NCI-H1694 (cell line): ENCODE measurements at places on chromosomes 1 and 21.
A peak's percentile ranks its signal among the peaks of the same experiment; 100 is the strongest.

GRCh38 chr1:25088946-25089345, 143.4 kb downstream of the SYF2 start:
- DNase-seq, result no peak

DNA sequence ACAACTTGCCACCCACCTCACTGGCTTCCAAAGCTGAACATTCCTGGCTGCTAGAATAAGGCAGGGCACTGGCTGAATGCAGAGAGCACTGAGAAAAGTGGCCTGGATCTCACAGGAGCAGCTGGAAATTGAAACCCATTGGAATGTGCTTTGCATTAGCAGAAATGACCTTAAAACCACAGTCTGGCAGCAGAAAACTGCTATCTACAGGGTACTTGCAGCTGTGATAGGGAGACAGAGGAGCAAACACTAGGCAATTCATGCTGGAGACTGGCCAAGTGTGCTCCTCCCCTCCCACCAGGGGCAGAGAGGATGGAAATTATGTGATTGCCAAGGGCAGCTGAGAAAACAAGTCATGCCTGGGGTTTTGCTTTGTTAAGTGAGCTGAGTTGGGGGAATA, 47.2 kb downstream of the HSD3B1 start:
- no peak for DNase-seq

DNA sequence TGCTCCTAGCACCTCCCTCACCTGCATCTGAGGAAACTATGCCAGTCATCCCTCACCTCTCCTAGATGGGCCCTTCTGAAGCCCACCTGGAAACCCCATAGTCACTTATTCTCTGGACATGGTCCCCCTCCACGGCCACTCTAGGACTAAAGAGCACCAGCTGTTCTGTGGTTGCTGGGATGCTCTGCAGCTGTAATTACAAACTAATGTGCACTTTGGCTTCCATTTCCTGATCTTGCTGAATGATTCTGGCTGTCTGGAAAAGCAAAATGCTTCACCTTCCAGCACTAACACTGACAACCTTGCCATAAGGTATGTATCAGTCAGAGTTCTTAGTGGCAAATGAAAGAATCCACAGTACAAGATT, 48.7 kb upstream of the PSEN2 start:
- no peak for DNase-seq

DNA sequence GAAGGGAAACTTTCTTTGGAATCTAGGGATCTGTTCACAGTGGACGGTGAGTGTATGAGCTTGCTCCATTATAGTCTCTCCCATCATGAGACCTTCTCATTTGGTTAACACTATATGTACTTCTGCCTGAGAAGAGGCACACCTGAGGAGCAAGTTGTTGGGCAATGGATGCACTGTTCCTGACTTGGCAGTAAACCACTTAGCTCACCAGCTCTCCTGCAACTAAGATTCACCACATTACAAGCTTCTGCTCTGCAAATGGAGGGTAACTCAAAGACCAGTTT, 10.2 kb downstream of the MACF1 start:
- DNase-seq, result no peak

DNA sequence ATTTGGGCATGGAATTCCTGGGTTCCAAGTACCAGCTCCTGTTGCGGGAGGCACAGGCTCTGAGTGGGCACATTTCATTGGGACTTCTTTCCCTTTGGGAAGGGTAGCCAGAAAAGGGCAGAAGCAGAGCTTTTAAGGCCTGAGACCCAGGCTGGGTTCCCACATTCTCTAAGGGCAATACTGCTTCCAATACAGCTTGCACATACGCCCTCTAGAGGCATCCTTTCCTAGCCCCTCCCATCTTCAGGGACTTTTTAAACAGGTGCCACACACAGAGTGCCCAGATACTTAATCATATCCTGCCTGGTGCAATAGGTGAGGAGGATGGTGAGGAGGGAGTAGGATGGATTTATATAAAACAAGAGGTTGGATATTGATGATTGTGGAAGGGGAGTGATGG, 5.7 kb downstream of the GPR88 start:
- DNase-seq, result no peak

DNA sequence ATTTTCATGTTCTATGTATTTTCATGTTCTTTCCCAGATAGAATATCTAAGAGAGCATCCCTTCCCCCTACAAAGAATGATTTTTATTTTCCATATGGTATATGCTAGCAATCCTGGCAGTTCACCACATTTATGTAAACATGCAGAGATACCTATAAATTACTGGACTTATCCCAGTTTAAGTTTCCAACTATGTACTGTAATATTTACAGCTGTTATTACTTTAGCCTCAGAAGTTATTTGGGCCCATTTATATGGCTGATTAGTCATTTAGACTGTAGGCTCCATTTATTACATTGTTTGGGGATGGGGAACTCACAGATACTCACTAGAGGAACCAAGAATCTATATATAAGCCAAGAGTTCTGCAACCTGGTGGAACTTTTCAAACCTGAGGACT, 84.8 kb upstream of the WARS2 start:
- no peak for DNase-seq

DNA sequence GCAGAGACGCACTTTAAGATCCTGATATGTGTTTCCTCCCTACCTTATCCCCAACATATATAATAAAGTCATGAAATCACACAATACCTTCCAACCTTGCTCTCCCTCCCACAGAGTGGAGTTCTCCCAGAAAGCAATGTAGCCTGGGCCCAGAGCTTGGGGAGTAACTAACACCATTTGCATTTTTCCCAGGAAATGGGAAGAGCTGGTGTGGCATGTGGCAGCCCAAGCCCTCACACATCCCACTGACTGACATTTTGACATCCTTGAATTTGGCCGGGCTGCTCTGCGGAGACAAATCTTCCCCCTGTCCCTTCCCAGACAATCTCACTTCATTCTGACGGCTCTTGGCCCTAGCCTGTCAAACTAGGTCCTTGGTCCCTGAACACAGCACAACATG, 37.0 kb upstream of the ATP2B4 start:
- DNase-seq, result no peak

GRCh38 chr21:45376459-45377324, 28.3 kb upstream of the COL18A1 start:
- no peak for DNase-seq

DNA sequence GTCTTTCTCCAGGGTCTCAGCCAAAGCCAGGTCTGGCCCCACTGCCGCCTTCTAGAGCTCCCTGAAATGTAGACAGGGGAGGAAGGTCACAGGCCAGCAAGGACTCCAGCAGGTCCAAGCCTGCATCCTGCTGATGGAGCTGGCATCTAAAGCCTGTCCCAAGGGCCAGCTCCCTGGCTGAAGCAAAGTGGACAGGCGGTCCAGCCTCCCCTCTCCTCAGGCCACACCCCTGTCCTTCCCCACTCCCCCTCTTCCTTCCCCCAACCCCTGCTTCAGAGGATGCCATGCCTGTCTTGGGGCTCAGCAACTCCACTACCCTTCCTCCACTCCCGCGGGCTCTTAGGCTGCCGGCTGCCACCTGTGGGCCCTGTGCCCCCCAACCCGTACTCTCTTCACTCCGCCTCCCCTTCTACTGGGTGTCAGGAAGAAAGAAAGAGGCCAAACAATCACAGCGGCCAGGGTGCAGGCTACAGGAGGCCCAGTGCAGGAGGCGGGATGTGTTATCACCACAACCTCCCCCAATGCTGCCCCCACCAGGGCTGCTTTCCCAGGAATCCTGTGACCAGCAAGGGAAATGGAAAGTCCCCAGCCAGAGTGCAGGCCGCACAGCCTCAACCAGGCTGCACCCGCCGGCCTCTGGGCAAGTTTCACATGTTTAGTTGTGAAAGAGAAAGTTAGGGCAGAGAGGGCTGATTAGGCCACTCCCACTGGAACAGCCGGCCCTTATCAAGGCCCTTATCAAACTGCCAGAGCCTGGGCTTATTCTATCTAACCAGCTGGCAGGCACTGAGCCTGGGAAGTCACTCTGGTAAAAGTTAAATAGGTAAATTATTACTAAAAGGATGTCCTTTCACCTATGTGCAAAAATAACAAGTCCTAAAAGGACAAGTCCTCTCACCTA, 34.1 kb downstream of the ACOT7 start:
- no peak for DNase-seq

- DNase-seq, result no peak
Measured at GRCh38 chr1:235502601-235503402, 1.4 kb downstream of the B3GALNT2 start.

GRCh38 chr1:66943361-66943969, 18.7 kb downstream of the MIER1 start:
- no peak for DNase-seq

DNA sequence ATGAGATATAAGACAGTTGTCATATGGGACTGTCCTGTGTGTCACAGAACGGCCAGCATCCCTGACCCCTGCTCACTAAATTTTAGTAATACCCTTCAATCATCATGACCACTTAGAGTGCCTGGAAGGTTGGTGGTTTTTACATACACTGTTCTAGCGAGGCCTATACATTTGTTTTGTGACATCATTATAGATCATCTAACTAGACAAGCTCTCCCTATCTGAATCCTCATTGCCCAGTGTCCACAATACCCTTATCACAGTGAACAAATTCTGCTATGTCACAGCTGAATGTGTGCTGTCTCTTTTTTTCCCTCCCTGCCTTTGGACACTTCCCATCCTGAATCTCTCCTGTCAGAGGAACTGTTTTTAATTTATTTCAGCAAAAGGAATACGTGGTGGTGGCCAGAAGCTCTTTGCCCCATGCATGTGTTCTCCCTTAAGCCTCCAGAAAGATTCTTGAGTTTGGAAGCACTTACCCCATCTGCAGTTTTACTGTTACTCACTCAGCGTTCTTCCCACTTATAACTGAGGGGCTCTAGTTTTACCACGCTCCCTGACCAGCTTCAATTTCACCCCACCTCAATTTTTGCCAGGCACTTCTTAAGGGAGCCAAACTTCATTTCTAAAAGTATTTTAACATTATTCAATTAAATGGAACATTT, 70.3 kb downstream of the OLFML2B start:
- DNase-seq, result no peak

- DNase-seq, result no peak
Measured at GRCh38 chr1:246004301-246004700, 502.8 kb downstream of the SMYD3 start.

DNA sequence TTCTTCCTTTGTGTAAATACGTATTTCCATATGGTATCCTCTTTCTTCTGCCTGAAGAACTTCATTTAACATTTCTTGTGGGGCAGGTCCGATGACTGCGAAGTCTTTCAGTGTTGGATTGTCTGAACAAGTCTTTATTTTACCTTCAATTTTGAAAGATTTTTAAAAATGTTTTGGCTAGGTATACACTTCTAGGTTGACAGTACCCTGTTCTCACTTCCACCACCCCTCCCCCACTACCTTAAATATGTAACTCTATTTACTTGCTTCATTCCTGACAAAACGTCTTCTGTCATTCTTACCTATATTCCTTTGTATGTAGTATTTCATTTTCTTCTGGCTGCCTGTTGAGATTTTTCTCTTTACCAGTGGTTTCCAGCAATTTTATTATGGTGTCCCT, 85.7 kb upstream of the ARTN start:
- DNase-seq, result no peak

DNA sequence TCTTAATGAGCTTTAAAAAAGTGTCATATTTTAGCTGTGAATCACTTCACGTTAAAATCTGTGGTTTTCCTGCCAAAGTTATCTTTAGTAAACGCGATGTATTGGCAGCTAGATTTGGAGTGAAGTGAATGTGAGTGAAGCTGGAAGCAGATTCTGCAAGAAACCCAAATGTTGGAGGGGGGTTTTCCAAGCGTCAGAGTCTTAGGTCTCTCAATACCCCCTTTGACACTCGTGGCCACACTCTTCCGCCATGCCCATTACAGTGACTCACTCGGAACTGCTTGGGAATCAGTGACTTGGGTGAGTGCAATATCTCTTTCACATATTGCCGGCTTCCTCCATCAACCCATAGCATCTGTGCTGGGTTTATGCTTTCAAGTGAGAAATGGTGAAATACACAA, 17.5 kb downstream of the B3GALT5 start:
- DNase-seq, result no peak

- DNase-seq, result peak; percentile 60
Measured at GRCh38 chr1:33375316-33375715, 54.4 kb upstream of the A3GALT2 start.

GRCh38 chr1:113610372-113610771, 148.9 kb downstream of the PHTF1 start:
- no peak for DNase-seq

- no peak for DNase-seq
Measured at GRCh38 chr1:78333502-78333901, 157.3 kb upstream of the PTGFR start.

GRCh38 chr21:34761758-34762330, 93.0 kb downstream of the CLIC6 start:
- DNase-seq, result no peak

- DNase-seq, result no peak
Measured at GRCh38 chr1:91245435-91245834, 159.2 kb downstream of the HFM1 start.

GRCh38 chr1:192587386-192588266, 12.1 kb downstream of the RGS1 start:
- DNase-seq, result no peak

- no peak for DNase-seq
Measured at GRCh38 chr1:60090655-60091054, 17.1 kb upstream of the C1orf87 start.

GRCh38 chr1:52364235-52364839, 1.7 kb downstream of the CC2D1B start:
- no peak for DNase-seq

DNA sequence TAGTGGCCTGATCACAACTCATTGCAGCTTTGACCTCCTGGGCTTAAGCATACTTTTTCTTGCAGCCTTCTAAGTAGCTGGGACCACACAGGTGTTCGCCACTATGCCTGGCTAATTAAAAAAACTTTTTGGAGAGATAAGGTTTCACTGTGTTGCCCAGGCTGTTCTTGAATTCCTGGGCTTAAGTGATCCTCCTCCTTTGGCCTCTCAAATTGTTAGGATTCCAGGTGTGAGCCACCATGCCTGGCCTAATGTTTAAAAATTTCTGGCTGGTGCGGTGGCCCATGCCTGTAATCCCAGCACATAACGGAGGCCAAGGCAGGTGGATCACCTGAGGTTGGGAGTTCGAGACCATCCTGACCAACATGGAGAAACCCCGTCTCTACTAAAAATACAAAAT, 24.4 kb downstream of the YTHDF2 start:
- no peak for DNase-seq

DNA sequence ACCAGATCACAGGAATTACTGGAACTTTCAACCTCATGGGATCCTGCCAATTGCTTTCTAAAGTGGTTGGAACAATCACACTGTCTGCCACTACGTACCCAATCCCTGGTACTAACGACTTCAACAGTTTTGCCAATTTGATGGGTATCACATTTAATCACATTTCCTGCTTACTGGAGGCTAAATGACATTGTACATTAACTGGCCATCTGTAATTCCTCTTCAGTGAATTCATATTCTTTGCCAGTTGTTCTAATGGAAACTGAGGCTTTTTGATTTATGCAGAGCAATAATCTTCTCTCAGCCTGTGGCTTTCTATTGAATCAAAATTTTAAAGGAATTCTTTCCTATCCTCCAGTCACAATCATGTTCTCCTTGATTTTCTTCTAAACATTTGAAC, 38.2 kb downstream of the LGALS8 start:
- DNase-seq, result no peak
